ENCODE measurements at places on chromosomes 7 and 10.

- no peak for DNase-seq
Measured at GRCh38 chr7:30175180-30175579, 40.4 kb downstream of the MTURN start.

- no peak for DNase-seq
Measured at GRCh38 chr10:101301111-101301731, 52.7 kb upstream of the BTRC start.

- no peak for DNase-seq
Measured at GRCh38 chr7:41437257-41438196, 265.4 kb downstream of the INHBA start.

GRCh38 chr7:29924684-29925083, 64.9 kb downstream of the SCRN1 start:
- no peak for DNase-seq

GRCh38 chr10:29057822-29058331, 231.0 kb upstream of the LYZL1 start:
- DNase-seq: no peak

DNA sequence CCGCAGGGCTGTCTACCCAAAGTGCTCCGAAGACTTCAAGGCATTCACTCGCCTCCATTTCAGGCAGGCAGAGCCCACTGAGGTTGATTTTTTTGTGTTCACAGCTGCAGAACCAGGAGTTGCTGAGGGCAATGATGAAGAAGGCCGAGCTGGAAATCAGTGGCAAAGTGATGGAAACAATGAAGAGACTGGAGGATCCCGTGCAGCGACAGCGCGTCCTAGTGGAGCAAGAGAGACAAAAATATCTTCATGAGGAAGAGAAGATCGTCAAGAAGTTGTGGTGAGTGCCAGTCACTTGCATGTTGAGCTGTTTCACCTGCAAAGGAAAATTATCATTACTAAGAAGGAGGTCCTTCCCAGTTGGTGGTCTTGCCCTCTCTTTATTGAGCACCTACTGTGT, 210.5 kb downstream of the ARHGAP21 start:
- DNase-seq: no peak

DNA sequence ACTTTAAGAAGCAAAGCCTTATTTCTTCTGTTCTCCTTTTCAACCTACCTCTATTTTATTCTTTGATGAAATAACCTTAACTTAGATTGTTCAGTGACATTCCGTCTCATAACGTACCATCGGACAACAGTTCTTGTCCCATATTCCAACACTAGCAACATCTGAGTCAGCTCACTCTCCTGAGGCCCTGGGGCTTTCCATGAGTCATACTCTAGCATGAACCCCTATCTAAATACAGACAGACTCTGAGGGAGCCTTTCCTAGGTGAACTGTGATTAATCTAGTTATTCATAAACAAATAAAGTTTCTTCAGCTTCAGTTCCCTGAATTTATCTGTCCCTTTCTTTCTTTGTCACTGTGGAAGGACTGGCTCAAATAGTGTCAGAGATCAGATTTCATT, 168.7 kb upstream of the LYZL1 start:
- no peak for DNase-seq

DNA sequence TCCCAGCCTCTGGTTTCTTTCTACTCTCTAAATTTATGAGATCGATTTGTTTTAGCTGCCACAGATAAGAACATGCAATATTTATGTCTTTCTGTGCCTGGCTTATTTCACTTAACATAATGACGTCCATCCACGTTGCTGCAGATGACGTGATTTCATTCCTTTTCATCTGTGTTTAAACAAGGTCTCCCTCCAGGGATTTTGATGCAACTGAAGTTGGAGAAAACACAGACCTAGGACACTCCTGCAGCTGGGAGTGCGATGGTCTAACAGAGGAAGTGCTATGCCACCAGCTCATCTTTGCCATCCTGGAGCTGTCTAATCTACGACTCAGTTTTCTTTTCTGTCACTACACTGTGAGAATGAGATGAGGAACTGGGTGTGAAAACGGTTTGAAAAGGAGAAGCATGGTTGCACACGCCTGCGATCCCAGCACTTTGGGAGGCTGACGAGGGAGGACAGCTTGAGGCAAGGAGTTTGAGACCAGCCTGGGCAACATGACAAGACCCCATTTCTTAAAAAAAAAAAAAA, 1.5 kb upstream of the KCTD7 start:
- DNase-seq: no peak

DNA sequence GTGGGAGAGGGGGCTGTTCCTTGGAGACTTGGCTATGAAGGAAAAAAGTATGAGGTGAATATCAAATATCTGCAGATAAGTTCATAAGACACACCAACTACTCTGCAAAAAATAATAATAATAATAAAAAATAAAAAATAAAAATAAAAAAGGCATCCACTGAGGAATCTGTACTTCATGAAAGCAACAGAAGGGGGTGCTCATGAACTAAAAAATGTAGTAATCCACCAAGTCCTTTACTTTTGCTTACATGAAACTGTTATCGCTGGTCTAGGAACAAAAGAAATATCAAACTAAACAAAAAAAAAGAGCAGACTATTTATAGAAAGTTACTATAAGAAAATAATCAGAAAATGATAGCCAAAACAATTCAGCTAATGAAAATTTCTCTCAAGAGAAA, 579.0 kb downstream of the PHTF2 start:
- no peak for DNase-seq

DNA sequence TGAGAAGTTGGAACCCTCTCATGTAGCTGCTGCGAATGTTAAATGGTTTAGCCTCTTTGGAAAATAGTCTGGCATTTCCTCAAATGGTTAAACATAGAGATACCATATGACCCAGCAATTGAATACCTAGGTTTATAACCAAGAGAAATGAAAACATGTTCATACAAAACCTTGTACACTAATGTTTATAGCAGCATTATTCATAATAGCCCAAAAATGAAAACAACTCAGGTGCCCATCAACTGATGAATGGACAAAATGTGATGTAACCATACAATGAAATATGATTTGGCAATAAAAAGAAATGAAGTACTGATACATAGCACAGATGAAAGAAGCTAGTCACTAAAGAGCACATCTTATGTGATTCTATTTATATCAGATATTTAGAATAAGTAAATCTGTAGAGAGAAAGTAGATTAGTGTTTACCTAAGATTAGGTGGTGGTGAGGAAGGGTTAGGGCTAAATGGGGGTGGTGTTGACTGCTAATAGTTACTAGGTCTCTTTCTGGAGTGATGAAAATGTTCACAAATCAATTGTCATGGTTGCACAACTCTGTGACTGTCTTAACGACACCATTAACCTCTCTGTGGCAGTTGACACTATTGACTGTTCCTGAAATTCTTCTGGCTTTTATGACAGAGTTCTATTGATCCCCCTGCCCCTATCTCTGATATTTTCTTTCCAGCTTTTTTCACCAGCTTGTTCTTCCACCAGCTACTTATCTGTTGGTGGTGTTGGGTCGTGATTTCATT, 35.2 kb downstream of the VCL start:
- DNase-seq: no peak

GRCh38 chr7:154375956-154376355, 323.8 kb downstream of the DPP6 start:
- no peak for DNase-seq

Measured in sciatic nerve (tissue), 2 donors.